ENCODE measurements at places on chromosomes 1 and 21. TPM values are rescaled to one million over a fixed set of nuclear protein-coding genes. Genes with fewer than 3 reads are reported as not detected.

DNA sequence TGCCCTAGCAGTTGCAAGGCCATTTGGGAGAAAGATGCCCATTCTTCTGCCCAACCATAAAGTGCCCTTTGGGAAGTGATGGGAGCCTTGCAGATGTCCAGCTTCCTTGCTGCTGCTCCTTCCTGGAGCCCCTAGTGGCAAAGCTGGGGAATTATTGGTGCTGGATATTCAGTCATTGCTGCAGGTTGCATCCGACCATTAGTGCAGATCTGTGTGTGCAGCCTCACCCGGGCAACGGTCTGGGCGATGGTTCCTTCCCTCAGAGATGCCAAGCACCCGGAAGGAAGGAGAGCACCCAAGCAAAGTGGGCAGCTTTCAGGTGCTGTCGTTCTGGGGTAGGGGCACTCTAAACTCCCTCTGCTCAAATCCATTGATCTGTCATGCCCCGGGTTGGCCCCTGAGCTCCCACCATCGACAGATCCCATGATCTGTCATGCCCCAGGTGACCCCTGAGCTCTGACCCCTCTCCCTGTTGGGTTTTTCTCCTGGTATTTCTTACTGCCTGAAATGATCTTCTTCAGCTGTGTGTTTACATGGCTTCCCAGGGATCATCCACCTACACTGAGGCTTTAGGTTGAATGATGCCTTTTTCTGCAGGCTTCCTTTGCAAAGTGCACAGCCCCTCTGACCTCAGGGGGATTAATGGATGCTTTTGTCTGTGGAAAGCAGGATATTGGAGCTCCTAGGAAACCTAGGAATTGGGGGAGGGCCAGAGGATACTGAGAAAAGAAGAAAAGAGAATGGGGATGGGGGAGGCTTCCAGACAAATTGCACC, 467.5 kb downstream of the PTPRU start:
- DNase-seq = peak; percentile 62

DNA sequence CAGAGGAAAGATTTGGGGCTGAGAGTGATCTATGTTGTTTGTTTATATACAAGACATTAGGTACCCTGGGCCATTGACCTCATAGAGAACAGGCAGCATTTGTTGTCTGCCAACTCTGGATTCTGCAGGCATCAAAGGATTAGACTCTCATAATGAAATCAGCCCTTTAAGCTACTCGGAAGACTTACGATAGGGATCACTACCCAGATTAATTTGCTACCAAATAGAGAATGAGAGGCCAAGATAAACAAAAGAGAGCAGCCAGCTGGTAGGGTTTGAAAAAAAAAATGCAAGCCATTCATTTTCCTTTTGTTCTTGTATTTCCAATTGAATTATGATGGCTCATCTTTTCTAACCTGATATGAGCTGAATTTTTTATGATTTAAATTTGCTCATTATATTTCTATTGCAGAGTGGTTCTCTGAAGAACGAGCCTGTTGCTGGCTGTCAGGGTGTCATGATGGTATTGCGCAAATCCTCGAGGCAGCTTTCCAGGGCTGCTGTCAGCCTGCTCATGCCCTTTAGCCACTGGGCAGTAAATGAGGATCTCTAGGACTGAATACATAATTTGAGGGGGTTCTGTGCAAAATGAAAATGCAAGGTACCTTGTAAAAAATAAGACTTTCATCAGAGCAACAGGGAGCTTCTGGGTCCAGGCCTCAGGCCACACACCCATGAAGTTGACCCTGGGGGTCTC, 116.4 kb upstream of the KCNJ15 start:
- peak; percentile 37 for DNase-seq

- DNase-seq = no peak
Observed at GRCh38 chr1:110249256-110249655, 39.1 kb downstream of the KCNC4 start.

DNA sequence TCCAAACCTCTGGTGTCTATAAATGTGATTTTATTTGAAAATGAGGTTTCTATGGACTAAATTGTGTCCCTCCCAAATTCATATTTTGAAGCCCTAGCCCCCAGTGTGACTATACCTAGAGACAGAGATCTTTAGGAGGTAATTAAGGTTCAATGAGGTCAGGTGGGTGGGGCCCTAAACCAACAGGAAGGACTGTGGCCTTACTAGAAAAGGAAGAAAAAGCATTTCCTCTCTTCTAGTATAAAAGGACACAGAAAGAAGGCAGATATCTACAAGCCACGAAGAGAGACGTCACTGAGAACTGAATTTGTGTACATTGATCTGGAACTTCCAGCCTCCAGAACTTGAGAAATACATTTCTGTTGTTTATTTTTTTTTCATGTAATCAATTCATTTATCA, 123.1 kb upstream of the RUNX1 start:
- DNase-seq = no peak

GRCh38 chr1:8847990-8848389, 30.5 kb downstream of the ENO1 start:
- no peak for DNase-seq

DNA sequence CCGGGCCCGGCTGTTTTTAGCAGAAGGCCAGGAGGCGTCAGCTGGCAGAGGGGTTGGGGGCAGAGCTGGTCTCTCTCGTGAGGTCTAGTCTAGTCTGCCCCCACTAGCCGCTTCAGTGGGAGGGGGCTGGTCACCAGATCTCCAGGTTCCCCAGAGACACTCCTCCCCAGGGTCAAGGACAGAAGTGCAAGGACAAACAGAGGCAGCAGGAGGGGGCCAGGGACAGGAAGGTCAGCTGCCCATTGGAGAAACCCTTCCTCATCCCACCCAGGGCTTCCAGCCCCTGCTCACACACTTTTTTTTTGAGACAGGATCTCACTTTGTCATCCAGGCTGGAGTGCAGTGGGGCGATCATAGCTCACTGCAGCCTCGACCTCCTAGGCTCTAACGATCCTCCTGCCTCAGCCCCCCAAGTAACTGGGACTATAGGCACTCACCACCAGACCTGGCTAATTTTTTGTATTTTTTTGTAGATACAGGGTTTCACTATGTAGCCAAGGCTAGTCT, 10.0 kb downstream of the FAM229A start:
- no peak for DNase-seq

GRCh38 chr1:204188959-204189639, 7.2 kb downstream of the KISS1 start:
- no peak for DNase-seq

The PDZK1 gene
- total RNA-seq = not detected

Measured in fibroblast of the aortic adventitia (primary cell).